Stimulated activated CD4-positive, alpha-beta T cell treated with anti-CD3 and anti-CD28 coated beads, Interleukin-12 subunit alpha, Interleukin-12 subunit beta, amount 100 ng/mL, for 4 hours (primary cell): ENCODE measurements at places on chromosomes 7 and 10.

GRCh38 chr7:25982684-25983083, 169.3 kb upstream of the NFE2L3 start:
- DNase-seq, result no peak

GRCh38 chr7:142860968-142861367, 6.1 kb downstream of the EPHB6 start:
- no peak for DNase-seq

DNA sequence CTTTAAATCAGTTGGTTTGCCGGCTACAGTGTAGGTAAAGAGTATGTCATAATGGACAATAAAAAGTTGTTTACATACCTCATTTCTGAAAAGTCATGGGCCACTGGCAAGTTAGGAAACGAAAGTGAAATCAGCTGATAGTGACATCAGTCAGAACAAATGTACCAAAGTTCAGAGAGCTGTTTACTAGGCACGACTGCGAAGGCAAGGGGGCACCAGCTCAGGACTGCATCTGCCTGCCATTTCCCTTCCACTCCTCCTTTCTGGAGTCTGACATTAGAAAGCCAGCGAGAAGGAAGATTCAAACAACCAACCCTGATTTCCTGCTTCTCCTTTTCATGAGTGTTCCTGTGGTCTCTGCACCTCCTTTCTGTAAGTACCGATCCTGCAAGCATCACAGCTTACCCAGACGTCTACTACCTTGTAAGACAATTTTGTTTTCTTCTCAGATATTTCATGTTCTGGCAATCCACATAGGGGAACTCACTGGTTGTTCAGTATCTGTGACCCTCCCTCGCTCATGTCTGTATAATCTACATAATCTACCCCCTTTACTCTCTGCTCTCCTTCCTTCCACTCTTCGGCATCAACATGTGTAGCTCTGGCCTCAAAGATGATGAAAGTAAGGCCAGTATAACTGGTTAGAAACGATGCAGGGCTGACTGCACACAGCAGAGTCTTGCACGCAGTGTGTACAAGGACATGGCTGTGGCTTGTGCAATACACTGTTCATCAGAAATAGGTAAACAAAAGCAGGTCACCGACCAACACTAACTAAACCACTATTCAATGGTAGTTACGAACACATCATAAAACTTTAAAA, at the start of gene TMEM140:
Gene TMEM140, plus strand, starts transcription at position 174 of the 823 bp plus-strand sequence. CDS start 16,370 bp downstream, outside the sequence.
- no peak for DNase-seq

GRCh38 chr10:77233466-77233865, 404.1 kb downstream of the KCNMA1 start:
- no peak for DNase-seq

DNA sequence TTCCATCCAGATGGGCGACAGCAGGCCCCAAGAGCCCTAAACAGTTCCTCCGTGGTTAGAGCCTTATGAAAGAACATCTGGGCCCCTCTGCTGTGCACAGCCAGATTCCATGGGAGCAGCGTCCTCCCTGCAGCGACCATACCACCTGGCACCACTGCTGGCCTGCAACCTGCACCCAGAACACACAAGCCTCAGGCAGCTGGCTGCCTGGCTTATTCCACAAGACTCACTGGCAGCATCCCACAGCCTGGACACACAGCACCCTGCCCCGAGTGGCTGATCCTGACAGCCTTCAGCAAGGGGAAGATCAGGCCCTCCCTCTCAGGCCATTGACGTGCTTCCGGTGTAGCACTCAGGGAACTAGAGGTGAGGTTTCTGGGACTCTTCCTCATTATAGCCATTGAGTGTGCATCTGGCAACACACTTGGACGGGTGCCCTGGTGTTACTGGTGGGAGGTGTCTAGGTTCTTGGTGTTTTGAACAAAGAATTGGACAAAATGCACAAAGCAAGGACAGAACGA, 33.7 kb upstream of the ERCC6 start:
- no peak for DNase-seq

- DNase-seq, result peak; percentile 30
These were observed 139.0 kb upstream of the MKLN1 start for GRCh38 chr7:131188367-131189339.

GRCh38 chr7:118076564-118076963, 107.4 kb upstream of the LSM8 start:
- DNase-seq, result no peak

DNA sequence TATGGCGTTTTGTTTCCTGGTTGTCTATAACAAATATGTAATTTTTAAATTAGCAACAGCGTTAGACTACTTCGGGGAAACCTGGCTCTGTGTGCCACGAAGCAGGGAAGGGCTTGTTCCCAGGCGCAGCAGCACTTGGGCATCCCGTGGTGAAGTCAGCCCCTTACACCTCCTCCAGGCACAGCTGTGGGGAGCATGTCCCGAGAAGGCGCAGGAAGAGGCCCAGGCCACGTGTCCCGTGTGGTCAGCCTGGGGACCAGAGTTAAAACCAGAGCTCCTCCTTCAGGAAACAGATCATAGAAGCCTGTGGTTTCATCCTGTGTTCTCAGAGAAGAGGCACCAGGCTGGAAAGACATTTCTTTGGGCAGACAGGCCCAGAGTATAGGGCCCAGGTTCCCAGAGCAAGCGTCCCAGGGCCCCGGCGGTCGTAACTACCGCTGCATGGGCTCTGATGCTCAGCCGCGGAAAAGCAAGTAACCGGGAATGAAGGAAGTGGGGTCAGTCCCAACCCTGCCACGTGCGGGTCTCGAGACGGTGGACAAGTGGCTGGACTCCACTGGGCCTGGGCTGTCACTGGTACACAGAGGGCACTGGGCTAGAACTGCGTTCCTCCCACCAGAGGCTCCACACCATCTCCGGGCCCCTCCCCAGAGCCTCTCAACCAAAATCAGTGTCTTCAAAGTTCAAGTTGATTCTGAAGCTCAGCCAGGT, 7.1 kb downstream of the NUDT1 start:
- no peak for DNase-seq

- no peak for DNase-seq
These were observed 31.4 kb downstream of the PARP12 start for GRCh38 chr7:140031364-140031763.

DNA sequence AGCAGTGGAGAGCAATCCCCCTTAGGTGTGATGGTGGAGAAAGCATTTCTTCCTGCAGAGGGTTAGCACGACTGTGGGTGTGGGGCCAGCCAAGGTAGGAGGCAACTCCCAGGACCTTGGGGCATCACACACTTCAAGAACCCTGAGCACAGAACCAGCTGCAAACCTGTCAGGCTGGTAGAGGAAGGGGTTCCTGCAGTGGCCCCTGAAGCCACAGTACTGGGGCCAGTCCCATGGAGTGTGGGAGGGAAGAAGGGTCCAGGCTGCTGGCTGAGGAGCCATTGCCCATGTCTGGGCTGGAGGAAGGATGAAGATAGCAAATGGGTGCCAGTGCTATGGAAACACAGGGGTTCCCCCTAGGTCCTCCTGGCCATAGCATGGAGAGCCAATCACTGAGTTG, 110.5 kb downstream of the VWC2 start:
- no peak for DNase-seq

DNA sequence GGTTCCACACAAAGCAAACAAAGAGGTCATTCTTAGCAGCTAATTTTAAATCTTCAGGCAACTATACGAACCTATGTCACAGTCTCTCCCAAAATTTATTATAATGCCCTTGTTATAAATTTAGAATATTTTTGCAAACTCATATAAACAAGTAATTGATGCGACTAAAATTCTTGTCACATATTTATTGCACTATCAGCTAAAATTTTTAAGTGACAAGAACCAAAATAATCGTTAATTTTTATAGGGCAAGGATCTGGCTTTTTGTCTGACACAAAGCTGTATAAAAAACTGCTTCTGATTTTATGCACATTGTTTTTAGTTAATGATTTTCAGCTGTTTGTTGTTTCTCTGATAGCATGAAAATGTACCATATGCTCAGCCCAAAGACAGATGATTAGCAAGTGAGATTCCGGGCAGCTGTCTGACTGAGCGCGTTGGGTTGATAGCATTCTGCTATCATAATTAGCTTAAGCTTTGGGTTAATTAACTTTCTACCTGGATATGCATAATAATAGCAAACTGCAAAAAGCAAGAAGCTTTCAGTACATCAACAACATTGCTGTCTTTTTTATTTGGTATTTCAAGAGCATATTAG, 136.0 kb downstream of the MGMT start:
- no peak for DNase-seq

- DNase-seq, result no peak
These were observed 99.8 kb upstream of the RET start for GRCh38 chr10:42977032-42977416.

- no peak for DNase-seq
These were observed 114.4 kb upstream of the CDK1 start for GRCh38 chr10:60663850-60664249.

DNA sequence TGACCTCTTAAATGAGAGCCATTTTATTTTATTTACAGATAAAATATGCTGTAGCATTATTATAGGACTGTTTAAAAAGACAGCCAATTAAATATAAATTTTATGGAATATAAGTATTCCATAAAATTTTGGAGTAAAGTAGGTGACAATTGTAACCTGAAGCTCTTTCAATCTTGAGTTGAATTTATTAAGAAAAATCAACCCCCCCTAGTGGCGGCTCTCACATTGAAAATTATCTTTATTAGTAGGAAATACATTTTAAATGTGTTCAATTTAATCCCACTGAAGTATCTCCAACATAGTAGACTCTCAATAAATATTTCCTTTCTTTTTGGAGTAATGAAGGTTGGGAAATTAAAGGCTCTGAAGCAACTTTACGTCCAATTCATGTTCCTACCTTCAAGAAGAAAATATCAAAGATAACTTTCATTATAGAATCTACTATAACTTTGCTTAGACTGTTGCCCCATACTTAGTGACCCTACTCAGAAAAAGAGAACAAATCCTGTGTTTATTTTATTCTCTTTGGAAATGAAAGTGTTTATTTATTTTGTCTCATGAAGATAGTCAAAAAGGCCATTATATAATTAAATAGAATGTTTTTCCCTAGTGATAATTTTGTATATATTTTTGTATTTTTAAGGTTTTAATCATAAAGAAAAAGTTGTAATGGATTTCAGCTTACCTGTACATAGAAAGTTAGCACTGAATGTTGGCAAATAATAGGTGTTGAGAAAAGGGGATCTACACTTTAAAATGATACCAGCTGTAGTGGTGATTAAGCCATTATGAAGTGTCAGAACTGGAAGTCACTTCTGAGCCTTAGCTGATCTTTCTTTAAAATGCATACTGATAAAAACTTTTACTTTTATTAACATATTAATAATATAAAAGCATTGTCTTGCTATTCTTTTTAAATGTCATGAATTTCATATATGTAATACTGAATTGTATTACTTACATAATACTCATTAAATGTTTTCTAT, 3.3 kb downstream of the AHR start:
- DNase-seq, result peak; percentile 40

GRCh38 chr7:82633592-82633991, 190.0 kb upstream of the CACNA2D1 start:
- DNase-seq, result no peak

- DNase-seq, result no peak
These were observed 85.2 kb downstream of the ADARB2 start for GRCh38 chr10:1652151-1652550.

DNA sequence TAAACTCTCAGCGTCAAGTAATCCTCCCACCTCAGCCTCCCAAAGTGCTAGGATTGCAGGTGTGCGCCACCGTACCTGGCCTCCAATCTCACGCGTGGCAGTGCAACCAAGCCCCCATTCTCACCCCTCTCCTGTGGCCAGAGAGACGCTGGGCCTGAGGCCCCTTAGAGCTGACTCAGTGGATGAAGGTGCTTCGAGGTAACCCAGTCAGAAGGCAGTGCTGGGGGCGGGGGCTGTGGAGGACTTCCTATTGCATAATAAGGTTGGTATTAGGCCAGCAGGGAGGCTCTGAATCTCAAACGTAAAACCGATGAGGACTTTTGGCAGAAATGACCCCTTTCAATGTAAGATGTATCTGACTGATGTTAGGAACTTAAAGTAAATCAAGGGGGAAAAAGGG, 229.3 kb downstream of the USP6NL start:
- DNase-seq, result no peak

DNA sequence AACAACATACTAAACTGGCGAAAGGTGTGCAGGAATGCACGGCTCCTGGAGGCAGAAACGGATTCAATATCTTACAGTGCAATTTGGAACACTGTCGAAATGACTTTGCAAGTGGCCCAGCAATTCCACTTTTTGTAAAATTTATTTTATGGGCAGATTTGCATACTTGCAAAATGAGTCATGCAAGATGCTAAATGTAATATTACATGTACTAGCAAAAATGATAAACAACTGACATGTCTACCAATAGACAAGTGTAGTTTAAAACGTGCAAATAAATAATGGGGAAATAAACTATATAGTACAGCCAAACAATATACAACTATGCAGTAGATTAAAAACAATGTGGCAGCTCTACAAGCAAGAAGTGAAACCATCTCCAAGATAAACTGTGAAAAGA, 97.7 kb downstream of the ARHGAP12 start:
- DNase-seq, result no peak

DNA sequence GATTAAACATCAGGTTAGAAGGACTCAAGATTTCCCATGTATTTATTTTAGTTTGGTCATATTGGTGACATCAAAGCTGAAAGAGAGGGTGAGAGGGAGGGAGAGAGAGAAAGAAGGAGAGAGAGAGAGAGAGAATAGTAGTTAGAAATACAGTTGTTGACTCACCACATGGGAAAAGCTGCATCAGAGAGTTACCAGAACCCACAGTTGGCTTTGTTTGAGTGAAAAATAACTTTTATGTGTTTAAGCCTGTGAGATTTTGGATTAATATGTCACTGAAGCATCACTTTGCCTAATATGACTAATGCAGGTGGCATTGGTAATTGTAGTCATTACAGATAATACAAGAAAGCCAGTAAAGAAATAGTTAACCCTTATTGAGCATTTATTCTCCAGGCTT, 303.9 kb downstream of the REEP3 start:
- DNase-seq, result no peak

- no peak for DNase-seq
These were observed 220.3 kb downstream of the ARL4A start for GRCh38 chr7:12907774-12908173.

DNA sequence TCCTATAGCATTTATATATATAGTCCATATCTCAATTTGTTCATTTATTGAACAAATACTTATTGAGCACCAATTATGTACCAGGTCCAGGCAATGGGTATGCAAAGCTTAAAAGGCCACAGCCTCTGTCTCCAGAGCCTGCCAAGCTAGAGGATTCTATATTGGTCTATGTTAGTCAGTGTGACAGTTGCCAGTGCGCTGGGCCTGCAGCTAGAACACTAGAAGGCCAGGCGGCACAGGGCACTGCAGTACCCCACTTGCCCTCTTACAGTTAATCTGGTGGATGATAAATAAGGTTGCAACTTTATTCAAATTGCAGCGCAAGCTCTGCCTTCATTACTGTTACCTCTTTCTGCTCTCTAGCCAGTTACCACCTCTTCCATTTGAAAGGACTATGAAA, 68.8 kb downstream of the PPP1R3C start:
- DNase-seq, result no peak

DNA sequence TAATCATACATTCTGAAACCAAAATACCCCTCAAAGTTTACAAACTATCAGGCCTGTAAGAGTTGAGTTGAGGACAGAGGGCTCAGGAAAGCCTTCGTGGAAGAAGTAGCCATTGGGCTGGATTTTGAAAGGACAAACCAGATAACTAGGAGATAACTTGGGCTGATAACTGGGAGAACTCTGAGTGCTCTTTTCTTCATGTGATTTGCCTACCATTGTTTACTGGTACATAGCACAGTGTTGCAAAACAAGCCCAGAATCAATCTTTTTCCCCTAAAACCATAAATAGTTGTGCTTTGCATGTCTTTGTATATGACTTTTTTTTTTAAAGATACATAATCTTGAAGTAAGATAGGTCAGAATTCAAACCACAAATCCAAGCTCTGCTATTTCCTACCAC, 106.7 kb upstream of the ITGB1 start:
- no peak for DNase-seq
